Hematopoietic multipotent progenitor cell (in vitro differentiated cells): ENCODE measurements at places on chromosomes 12 and 14.

GRCh38 chr14:98168211-98168985 lies 1103.6 kb downstream of the BCL11B start:
- no peak for DNase-seq

GRCh38 chr12:14959126-14959440 lies 2.3 kb downstream of the ARHGDIB start:
- DNase-seq = no peak

DNA sequence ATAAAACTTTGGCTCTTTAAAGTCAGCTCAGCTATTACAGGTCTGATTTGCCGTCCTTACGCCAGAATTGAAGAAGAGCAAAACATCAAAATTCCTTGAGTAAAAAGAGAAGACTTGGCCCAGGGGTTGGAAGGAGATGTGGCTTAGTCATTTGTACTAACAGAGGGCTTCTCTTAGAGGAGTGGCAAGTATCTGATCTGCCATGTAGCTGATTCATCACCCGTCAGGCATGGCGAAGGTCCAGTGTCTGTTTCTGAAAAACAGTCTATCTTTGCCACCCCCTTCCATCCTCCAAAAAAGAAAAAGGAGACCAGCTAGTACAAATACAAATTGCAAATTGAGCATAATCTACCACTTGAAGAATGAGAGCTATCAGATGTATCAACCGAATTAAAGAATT lies 91.9 kb downstream of the RAD52 start:
- no peak for DNase-seq

- DNase-seq = no peak
Measured at GRCh38 chr14:60565211-60565610, 56.3 kb downstream of the SIX6 start.

GRCh38 chr12:117212563-117213190 lies 22.4 kb upstream of the FBXO21 start:
- peak; percentile 44 for DNase-seq

GRCh38 chr14:50677527-50678063 lies 9.5 kb upstream of the SAV1 start:
- peak; percentile 35 for DNase-seq

DNA sequence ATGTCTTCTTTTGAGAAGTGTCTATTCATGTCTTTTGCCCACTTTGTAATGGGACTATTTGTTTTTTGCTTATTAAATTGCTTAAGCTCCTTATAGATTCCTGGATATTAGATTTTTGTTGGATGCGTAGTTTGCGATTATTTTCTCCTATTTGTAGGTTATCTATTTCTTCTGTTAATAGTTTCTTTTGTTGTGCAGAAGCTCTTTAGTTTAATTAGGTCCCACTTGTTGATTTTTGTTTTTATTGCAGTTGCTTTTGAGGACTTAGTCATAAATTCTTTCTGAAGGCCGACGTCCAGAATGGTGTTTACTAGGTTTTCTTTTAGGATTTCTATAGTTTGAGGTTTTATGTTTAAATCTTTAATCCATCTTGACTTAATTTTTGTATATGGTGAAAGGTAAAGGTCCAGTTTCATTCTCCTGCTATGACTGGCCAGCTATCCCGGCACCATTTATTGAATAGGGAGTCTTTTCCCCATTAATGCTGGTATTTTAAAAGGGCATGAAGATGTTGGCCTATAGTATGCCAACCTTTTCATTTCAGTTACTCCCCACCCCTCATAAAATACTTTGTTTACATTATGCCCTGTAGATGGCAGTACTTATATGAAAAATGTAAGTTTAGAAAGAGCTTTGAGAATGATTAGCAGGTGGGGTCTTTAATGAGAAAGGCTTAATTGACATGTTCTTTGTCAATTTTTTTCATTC lies 62.9 kb upstream of the PSMA6 start:
- peak; percentile 32 for DNase-seq

- DNase-seq = no peak
Measured at GRCh38 chr14:33570694-33571310, 380.1 kb downstream of the EGLN3 start.

GRCh38 chr14:64646103-64646502 lies 58.1 kb upstream of the PLEKHG3 start:
- no peak for DNase-seq

DNA sequence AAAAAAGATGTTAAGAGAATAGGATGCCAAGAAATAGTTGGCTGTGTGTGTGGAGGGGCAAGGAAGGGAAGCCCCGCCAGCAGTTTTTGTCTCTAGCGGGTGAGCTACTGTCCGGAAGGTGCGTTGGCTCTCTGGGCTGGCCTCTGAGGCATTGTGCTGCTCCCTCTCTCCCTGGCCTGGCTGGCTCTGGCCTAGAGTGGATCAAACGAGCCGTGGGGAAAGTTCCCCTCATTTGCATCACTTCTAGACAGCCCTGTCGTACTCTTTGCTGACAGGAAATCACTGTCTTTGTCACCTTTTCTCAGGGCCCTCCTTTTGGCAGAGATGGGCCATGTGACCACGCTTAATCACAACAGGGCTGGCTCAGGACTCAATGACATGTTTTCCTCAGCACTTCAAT lies 236.1 kb upstream of the NPAS3 start:
- no peak for DNase-seq

- no peak for DNase-seq
Measured at GRCh38 chr12:78118036-78118435, 287.3 kb downstream of the NAV3 start.

DNA sequence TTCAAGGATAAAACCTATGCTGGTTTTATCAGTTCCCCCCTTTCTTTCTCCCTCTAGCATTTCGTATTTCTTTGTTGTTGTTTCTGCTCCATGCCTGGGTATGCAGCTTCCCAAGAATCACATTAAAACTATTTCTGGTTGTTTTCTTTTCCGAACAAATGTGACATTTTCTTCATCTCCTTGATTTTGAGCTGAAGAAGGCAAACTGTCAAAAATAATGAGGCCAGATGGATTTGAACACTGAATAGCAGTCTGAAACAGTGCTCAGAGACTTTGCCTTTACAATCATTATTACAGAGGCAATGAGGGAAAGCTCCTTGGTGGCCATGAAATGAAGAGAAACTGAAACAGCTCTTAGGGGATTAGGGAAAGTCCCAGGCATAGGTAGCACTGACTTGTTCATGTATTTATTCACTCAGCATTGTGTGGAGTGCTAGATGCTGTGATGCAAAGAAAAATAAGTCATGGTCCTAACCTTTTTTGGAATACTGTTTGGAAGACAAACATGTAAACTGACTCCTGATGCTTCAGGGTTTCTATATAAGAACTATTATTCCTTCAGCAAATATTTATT lies 319.5 kb downstream of the FUT8 start:
- DNase-seq = no peak

DNA sequence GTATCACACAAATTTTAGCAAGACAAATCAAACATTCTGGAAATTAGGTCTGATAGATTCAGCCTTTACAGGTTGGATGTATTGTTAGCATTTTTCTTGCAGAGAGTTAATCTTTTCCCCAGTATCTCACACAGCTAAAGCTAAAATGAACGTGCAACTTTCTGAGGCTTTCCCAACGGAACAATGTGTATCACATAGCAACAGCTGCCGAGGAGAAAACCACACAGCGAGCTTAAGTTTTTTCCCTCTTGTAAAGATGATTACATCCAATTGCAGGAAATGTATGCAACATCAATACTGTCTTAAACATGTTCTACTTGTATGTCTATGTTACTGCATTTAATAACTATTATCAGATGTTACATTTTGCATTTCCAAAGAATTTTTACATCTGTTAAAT lies 182.2 kb downstream of the CCDC59 start:
- no peak for DNase-seq

GRCh38 chr14:33561488-33562175 lies 389.2 kb downstream of the EGLN3 start:
- DNase-seq = no peak

- DNase-seq = no peak
Measured at GRCh38 chr14:83294941-83295340, 1761.3 kb upstream of the SEL1L start.

- DNase-seq = no peak
Measured at GRCh38 chr14:101889366-101889765, 75.0 kb upstream of the DYNC1H1 start.

DNA sequence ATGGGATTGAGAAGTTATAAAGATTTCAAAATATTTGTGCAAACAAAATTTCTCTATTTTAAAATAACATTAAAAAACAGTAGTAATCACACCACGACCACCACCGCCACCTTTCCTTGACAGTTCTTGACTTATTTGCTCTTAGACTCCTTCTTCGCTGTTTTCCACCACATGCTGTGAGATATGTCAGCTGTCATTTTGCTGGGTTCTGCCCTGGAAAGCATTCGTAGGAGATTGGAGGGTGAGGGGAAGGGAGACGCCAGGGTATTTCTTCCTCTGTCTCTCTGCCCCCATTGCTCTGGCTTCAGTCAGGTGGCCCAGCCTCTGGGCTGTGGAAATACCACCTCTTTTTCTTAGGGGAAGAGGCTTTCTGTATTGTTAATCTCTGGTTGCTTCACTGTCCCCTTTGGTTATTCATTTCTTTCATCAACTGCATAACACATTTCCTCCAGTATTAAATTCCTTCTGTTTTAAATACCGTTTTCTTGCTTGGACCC lies 186.2 kb downstream of the NEDD1 start:
- DNase-seq = no peak

GRCh38 chr12:69662764-69663163 lies 36.3 kb downstream of the BEST3 start:
- DNase-seq = no peak

- no peak for DNase-seq
Measured at GRCh38 chr12:4074129-4074528, 199.4 kb upstream of the CCND2 start.

DNA sequence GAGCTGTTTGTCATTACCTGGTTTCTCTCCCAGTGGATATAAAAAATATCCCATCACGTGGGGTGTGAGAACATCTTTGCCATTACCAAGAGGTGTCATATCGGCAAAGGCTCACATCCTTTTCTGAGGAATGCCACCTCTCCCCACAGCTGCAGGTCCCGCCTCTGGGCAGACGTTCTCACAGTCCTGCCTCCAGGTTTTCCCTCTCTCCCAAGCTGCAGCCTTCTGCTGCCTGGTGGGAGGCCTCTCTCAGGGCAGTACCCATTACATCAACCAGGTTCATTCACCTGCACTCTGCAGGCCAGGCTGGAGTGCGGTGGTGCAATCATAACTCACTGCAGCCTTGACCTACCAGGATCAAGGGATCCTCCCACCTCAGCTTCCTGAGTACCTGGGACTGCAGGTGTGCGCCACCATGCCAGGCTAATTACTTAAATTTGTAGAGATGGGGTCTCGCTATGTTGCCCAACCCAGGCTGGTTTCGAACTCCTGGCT lies 15.0 kb upstream of the TMEM119 start:
- DNase-seq = no peak

DNA sequence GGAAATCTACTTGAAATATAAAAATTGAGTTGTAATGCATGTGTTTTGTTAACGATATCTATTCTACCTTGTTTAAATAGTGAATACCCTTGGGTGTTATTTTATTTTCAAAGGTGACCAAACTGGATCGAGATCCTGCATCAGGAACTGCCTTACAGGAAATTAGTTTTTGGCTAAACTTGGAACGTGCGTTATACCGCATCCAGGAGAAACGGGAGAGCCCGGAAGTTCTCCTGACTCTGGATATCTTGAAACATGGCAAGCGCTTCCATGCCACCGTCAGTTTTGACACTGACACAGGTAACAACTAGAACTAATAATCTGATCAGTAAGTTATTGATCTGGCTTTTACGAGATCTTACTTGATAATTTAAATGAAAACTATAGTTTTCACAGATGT lies 15.9 kb downstream of the DYNC1H1 start:
- no peak for DNase-seq

DNA sequence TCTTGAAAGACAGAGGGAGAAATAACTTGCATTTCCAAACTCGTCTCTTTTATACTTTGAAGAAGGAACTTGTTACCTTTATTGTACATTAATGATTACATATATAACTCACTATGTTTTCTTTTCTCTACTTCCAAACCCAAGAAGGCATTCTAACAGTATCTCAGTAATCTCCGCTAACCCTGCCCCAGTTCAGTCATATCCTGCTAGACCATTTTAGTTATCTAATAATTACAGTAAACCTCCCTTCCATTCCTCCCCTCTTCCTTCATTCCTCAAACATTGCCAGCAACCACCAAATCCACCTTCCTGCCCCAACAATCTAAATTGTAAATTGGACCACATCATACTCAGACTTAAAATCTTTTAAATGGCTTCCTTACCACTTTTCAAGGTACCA lies 30.6 kb downstream of the STK38L start:
- DNase-seq = no peak

- no peak for DNase-seq
Measured at GRCh38 chr12:79691511-79692248, 916 bp upstream of the PAWR start.

DNA sequence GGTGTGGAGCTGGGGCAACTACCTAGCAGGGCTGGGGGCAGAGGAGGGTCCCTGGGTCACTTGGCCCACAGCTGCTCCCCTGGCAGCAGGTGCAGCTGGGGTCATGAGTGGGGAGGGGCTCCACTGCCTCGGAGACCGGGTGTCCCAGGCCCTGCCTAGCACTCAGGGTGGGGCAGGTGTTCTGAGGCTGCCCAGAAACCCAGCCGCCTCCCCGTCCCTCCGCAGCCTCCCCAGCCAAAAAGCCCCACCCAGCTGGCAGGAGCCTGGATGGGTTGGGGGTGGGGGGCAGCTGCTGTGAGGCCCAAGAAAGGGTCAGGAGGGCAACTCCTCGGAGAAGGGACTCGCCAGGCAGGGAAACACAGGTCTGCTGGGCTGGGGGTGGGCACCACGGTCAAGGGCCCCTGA lies 11.2 kb downstream of the AHNAK2 start:
- DNase-seq = no peak

DNA sequence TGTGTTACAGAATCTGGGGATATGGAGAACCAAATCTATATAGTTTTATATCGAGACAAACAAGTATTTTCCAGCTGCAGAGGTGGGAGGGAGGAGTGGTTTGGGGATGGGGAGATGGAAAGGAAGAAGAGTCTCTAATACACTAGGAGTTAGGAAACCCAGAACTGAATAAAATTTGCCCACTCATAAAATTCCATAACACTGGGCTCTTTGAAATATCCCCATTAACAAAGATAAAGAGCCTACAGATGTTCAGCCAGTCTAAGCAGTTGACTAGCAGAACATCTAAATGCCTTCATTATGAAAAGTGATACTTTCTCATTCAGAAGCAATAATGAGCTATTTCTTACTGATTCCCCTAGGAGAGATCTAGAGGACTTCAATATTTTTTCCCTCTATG lies 151.7 kb upstream of the GZMB start:
- no peak for DNase-seq

DNA sequence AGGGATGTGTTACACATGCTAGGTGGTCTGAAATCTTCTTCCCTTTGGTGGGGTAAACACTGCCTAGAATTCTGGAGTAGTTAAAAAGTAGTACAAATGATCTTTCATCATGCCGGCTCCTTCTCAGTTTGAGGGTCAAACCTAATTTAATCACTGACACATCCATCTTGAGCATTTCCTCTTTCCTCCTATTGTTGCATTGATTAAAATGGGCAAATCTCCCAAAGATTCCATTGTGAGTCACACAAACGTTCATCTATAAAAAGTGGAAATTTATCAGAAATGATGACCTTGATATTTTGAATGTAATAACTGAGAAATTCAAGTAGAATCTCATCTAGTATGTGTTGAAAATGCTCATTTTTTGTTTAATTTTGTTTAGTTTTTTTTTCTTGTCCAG lies 996.0 kb downstream of the NRXN3 start:
- DNase-seq = no peak
